ENCODE measurements at places on chromosomes 11 and 22. TPM values are rescaled to one million over a fixed set of nuclear protein-coding genes. Genes with fewer than 3 reads are reported as not detected.

DNA sequence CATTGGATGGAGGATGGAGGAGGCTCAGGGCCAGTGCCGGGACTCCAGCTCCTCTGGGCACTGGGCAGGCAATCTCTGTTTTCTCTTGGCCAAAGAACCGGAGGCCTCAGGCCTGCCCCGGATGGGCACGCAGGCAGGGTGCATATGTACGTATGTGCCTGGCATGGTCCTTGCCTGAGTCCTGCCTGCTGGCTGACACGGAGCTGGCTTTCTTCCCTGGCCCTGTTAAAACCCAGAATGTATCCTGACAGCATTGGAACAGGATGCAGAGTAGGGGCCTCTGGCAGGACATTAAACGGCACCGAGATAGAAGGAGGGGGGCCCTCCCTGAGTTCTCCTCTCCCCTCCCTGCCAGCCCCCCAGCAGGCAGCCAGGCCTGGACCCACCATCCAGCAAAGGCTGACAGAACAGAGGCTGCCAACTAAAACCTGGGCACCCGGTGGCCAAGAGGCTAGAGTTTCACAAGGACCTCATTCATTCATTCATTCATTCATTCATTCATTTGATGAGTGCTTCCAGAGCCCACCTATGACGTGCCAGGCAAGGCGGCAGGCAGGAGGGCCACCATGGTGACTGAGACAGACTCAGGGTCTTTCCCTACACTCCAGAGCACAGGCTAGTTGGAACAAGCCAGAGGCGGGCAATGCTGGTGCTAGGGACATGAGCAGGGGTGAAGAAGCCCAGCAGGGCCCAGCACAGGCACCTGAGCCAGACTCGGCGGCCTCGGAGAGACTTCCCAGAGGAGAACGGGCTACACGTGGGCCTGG is 28.8 kb downstream of the FLRT1 start:
- DNase-seq: no peak

DNA sequence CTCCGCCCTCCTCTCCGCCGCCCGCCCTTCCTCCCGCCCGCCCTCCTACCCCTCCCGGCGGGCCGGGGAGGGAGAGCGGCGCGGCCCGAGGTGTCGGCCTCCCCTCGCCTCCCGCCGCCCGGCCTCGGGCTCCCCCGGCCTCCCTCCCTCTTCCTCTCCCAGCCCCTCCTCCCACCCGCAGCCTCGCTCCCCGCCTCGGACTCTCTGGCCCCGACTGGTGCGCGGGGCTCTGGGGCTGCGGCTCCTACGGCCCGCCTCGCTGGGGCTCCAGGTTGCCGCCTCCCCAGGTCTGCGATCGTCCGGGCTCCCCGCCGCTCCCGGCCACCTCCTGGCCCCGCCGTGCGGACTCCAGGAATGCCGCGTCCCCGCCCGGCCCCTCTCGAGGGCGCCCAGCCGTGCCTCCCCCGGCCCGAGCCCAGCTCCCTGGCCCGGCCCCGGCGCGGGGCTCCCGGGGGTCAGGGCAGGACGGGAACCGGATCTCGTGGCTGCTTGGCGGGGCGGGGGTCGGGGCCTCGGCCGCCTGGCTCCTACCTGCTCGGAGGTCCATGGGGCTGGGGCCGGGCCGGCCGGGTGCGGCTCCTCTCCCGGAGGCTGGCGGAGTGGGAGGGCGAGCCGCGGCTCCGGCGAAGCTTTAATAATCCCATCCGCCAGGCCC is at the start of gene CLCF1:
CLCF1 (minus strand) TSS at position 606 of the 655 bp plus-strand sequence; CDS start at position 547, 59 bp downstream.
- no peak for DNase-seq

- no peak for DNase-seq
Measured at GRCh38 chr22:28986366-28986765, 75.3 kb downstream of the C22orf31 start.

- DNase-seq: peak; percentile 66
Measured at GRCh38 chr11:75563978-75564552, 2.0 kb downstream of the SERPINH1 start.

DNA sequence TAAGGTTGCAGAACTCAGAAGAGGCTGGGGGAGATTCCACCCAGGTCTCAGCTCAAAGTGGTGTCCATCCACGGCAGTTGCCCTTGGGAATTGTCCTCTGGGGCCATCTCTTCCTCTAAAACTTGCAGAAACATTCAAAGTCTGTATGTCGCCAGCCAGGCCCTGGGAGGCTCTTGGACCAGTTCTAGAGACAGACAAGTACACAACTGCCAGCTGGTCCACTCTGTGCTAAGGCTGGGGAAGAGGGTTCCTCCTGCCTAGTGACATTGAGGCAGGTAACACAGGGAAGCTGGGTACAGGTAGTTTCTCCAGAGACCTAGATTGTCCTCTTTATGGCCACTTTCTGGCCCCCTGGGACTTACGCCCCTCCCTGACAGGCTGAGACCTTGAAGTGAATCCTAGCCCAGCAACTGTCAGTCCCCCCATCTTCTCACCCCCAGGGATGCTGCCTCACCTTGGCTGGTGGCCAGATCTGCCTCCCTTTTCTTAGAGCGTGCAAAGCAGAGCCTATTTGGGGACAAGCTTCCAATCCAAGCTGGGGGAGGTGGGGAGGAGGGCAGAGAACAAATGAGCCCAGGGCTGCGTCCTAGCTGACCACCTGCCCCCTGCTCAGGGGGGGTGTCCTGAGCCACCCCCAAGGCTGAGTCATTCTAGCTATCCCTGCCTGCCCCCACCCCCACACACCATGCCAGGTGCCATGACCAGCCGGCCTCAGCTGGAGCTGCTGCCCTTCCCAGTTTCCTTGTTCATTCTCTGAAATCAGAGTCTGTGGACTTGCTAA is 8.4 kb downstream of the FAM83F start:
- DNase-seq: no peak

GRCh38 chr11:9720290-9720630 is 56.4 kb downstream of the SWAP70 start:
- DNase-seq: no peak

GRCh38 chr22:19679522-19680101 is 34.7 kb upstream of the SEPTIN5 start:
- no peak for DNase-seq

DNA sequence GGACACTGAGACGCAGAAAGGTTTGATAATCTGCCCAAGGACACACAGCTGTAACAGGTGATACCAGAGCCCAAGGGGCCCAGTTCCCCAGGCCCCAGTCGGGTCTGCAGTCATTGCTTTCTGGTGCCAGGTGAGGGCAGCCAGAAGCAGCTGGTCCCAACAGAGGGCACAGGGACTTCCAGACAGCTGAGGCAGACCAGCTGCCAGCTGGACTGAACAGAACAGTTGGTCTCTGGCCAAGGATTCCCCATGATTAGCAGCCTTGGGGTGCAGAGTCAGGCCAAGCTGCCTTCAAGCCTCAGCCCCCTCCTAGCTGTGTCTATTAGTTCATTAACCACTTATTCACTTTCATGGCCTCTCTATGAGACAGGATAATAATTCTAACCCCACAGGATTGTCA is 105.6 kb downstream of the RRAS2 start:
- no peak for DNase-seq

- no peak for DNase-seq
Measured at GRCh38 chr11:123265951-123266350, 70.9 kb upstream of the CLMP start.

GRCh38 chr22:39967103-39967829 is 7.1 kb downstream of the TMA7B start:
- no peak for DNase-seq

- DNase-seq: no peak
Measured at GRCh38 chr11:81070948-81071347, 1630.1 kb upstream of the TENM4 start.

GRCh38 chr11:27381238-27381666 is 18.2 kb upstream of the CCDC34 start:
- DNase-seq: no peak

DNA sequence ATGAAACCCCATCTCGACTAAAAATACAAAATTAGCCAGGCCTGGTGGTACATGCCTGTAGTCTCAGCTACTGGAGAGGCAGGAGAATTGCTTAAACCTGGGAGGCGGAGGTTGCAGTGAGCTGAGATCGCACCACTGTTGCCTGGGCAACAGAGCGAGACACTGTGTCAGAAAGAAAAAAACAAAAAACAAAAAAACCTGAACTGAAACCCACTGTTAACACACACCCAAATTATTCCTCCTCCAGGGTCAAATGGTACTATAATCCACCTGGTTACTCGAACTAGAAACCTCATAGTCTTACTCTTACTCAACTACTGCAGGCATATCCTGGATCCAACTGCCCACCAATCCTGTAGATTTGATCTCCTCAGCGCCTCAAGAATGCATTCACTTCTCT is 35.5 kb downstream of the USP28 start:
- no peak for DNase-seq

DNA sequence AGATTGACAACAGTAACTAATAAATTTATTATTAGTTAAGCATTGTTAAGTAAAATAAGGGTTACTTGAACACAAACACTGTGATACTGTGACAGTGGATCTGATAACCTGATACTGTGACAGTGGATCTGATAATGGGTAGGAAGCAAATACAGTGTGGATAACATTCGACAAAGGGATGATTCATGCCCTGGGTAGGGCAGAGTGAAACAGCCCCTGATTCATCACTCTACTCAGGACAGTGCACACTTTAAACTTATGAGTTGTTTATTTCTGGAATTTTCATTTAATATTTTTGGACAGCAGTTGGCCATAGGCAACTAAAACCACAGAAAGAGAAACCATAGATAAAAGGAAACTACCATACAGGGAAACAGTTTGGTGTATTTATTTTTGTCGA is 60.8 kb upstream of the CTSC start:
- DNase-seq: no peak

The SMDT1 gene
- total RNA-seq: 7.1 TPM

The GP1BB gene
- total RNA-seq: 1.3 TPM

The PAK1 gene
- 27.7 TPM for total RNA-seq

Measured in H4 (cell line).